ENCODE measurements at places on chromosomes 3 and 15. TPM values are rescaled to one million over a fixed set of nuclear protein-coding genes. Genes with fewer than 3 reads are reported as not detected.

TJP1 gene
- 17.4 TPM for polyA plus RNA-seq

EBLN2 gene
- not detected for polyA plus RNA-seq

CNTN6 gene
- 0.64 TPM for polyA plus RNA-seq

MEGF11 gene
- not detected for polyA plus RNA-seq

DNA sequence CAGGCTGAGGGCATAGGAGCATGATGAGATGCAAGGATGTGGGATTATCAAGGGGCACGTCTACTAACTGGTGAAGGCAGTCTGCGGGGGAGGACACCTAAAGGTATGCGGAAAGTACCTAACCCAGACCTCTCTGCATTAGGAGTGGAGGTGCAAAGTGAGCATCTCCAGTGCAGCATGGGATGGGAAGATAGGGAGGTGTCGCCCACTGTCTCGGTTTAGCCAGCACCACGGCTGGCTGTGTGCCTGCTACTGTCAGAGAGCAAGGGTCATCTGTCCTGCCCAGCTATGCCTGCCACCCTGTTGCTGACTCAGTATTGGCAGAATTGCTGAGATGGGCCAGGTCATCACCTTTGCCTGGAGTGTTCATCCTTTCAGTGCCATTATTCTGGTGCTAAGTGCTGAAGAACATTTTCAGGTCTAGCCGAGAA, 40.1 kb downstream of the OXNAD1 start:
- H3K27ac ChIP-seq, result no peak overlapping the region
- no peaks in the 10 kb centered on the region for H3K27me3 ChIP-seq
- H3K4me1 ChIP-seq, result no peaks in the 10 kb centered on the region
- H3K36me3 ChIP-seq, result no peaks in the 10 kb centered on the region

DNA sequence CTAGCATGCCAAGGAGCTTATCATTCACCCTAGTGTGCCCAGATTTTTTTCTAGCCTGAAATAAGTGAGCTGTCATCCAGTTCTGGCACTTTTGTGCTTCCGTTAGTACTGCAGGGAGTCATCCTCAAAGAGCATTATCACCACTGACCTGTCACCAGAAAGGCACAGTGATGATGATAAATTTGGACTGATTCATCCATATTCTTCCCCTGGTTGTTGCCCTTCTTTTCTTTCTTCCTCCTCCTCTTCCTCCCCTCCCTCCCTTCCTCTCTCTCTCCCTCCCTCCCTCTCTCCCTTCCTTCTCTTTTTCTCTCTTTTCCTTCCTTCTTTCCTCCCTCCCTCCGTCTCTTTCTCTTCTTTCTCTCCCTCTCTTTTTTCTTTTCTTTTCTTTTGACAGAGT, 21.3 kb downstream of the SLC35G2 start:
- no peak overlapping the region for H3K27ac ChIP-seq
- peaks cover 5% of the 10 kb centered on the region for H3K4me1 ChIP-seq
- H3K4me3 ChIP-seq, result no peak overlapping the region
- DNase-seq, result no peak
- H3K27me3 ChIP-seq, result no peaks in the 10 kb centered on the region
- H3K36me3 ChIP-seq, result peaks cover under 1% of the 10 kb centered on the region

- no peak for DNase-seq
- peaks cover 5% of the 10 kb centered on the region for H3K4me1 ChIP-seq
- peak overlapping the region; percentile 28 for H3K27ac ChIP-seq
- no peak overlapping the region for H3K4me3 ChIP-seq
- no peaks in the 10 kb centered on the region for H3K27me3 ChIP-seq
These were observed 44.9 kb upstream of the ZNF385D start for GRCh38 chr3:21795921-21796320.

GRCh38 chr3:30469133-30469532, 137.3 kb upstream of the TGFBR2 start:
- H3K27me3 ChIP-seq, result no peaks in the 10 kb centered on the region
- no peaks in the 10 kb centered on the region for H3K36me3 ChIP-seq
- H3K4me3 ChIP-seq, result no peak overlapping the region
- no peak overlapping the region for H3K27ac ChIP-seq
- no peak for DNase-seq

GRCh38 chr3:43171748-43172147, 65.9 kb upstream of the POMGNT2 start:
- H3K4me1 ChIP-seq, result no peaks in the 10 kb centered on the region
- no peaks in the 10 kb centered on the region for H3K36me3 ChIP-seq
- DNase-seq, result no peak
- H3K27ac ChIP-seq, result no peak overlapping the region
- no peaks in the 10 kb centered on the region for H3K27me3 ChIP-seq

- DNase-seq, result no peak
- no peak overlapping the region for H3K4me3 ChIP-seq
- H3K27me3 ChIP-seq, result no peaks in the 10 kb centered on the region
- H3K27ac ChIP-seq, result no peak overlapping the region
- no peaks in the 10 kb centered on the region for H3K4me1 ChIP-seq
These were observed 216.9 kb upstream of the THBS1 start for GRCh38 chr15:39363761-39364586.

DNA sequence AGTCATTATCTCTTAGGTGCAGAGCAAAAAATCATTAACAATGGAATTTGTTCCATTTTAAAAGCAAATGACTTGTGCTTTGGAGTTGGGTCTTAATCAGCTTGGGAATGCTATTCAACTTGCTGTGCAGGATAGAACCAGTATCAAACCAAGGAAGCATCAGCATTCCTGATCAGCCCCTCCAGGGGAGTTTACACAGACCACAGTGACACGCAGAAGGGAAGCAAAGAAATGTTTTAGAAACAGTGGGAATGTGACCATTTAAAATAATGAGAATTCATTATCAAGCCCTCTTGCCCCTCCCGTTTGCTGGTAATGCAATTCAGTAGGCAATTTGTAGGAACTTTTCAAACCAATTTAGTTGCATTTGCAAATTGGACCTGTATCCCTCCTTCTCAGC, 155.1 kb downstream of the LRTM1 start:
- H3K4me3 ChIP-seq, result no peak overlapping the region
- H3K27ac ChIP-seq, result no peak overlapping the region
- H3K4me1 ChIP-seq, result no peaks in the 10 kb centered on the region
- DNase-seq, result no peak
- no peaks in the 10 kb centered on the region for H3K27me3 ChIP-seq

GRCh38 chr3:79361748-79362378, 405.9 kb downstream of the ROBO1 start:
- no peak overlapping the region for H3K27ac ChIP-seq
- no peaks in the 10 kb centered on the region for H3K27me3 ChIP-seq
- H3K4me3 ChIP-seq, result no peak overlapping the region
- no peaks in the 10 kb centered on the region for H3K36me3 ChIP-seq

GRCh38 chr3:170809975-170810357, 60.0 kb downstream of the RPL22L1 start:
- no peak overlapping the region for H3K27ac ChIP-seq
- H3K36me3 ChIP-seq, result no peaks in the 10 kb centered on the region
- DNase-seq, result no peak
- no peaks in the 10 kb centered on the region for H3K27me3 ChIP-seq
- no peak overlapping the region for H3K4me3 ChIP-seq

DNA sequence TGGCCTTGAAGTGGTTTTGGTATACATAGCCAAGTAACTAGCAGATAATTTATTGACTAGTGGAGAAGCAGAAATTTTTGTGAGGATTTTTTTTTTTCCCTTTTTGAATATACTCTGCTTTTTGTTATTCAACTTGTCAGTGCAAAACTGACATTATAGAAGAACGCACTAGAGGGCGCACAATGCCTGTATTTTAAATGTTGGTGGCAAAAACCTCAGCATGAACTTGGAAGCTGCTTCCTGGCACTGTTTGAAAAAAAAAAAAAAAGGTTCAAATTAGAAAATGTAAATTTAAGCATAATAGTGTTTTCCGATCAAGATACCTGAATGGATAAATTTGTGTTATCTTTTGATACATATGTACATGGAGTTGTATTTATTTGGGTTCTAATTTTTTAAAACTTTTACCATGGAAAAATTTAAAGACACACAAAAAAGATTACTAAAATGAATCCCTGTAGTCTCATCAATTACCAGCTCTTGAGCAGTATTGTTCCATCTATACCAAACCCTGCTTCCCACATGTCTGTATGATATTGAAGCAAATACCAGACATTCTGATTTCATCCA, 56.0 kb downstream of the SLC25A26 start:
- H3K4me1 ChIP-seq, result no peaks in the 10 kb centered on the region
- H3K36me3 ChIP-seq, result no peaks in the 10 kb centered on the region
- no peak overlapping the region for H3K4me3 ChIP-seq
- no peak for DNase-seq
- H3K27ac ChIP-seq, result no peak overlapping the region
- H3K27me3 ChIP-seq, result no peaks in the 10 kb centered on the region

DNA sequence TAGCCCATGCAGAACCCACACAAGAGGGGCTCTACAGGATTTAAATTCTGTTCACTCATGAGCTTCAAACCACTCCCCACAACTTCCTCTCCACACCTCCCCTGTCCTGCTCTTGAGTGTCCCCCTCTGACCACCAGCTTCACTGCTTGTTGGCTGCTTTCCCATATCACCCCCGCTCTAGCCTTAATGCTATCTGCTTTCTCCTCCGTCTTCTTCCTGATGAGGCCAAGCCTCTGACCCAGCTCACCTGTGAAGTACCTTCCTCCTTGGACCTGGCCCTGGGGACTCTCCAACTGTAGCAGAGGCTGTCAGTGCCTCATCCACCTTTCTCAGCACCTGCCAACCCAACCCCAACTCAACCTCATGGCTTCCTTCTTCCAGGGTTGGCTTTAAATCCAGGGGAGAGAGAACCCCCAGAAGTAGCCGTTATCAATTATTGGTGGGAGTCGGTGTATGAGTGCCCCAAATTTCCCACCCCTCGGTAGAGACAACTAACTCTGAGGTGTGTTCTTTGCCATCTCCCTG, 174.8 kb downstream of the MINAR1 start:
- H3K36me3 ChIP-seq, result no peaks in the 10 kb centered on the region
- no peak overlapping the region for H3K27ac ChIP-seq
- H3K4me3 ChIP-seq, result no peak overlapping the region

DNA sequence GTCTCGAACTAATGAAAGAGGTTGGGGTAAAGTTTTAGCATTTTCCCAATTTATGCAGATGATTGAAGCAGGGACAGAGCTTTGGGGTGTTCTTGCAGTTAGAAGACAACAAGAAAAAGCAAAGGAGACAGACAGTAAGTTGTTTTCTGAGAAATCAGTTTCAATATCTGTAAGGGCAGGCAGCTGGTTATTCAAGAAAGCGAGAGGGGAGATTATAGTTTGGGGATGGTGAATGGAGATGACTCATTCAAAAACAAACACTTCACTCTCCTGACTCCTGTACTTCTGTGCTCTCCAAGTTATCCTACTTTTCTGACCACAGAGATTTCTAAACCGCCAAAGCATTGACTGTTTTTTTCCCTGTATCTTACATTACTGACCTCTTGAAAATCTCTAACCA, 352.0 kb downstream of the GAP43 start:
- H3K4me1 ChIP-seq, result no peaks in the 10 kb centered on the region
- H3K4me3 ChIP-seq, result no peak overlapping the region
- H3K27ac ChIP-seq, result no peak overlapping the region
- H3K27me3 ChIP-seq, result no peaks in the 10 kb centered on the region
- H3K36me3 ChIP-seq, result no peaks in the 10 kb centered on the region
- DNase-seq, result no peak

- no peaks in the 10 kb centered on the region for H3K27me3 ChIP-seq
- no peak overlapping the region for H3K4me3 ChIP-seq
- H3K27ac ChIP-seq, result no peak overlapping the region
- DNase-seq, result no peak
These were observed 300.2 kb upstream of the GPR149 start for GRCh38 chr3:154730186-154730585.

- no peak overlapping the region for H3K4me3 ChIP-seq
- no peaks in the 10 kb centered on the region for H3K27me3 ChIP-seq
- peak overlapping the region; percentile 96 for H3K27ac ChIP-seq
- DNase-seq, result peak; percentile 55
- H3K4me1 ChIP-seq, result peaks cover 15% of the 10 kb centered on the region
These were observed 2.6 kb upstream of the MAP4 start for GRCh38 chr3:48018841-48019240.

DNA sequence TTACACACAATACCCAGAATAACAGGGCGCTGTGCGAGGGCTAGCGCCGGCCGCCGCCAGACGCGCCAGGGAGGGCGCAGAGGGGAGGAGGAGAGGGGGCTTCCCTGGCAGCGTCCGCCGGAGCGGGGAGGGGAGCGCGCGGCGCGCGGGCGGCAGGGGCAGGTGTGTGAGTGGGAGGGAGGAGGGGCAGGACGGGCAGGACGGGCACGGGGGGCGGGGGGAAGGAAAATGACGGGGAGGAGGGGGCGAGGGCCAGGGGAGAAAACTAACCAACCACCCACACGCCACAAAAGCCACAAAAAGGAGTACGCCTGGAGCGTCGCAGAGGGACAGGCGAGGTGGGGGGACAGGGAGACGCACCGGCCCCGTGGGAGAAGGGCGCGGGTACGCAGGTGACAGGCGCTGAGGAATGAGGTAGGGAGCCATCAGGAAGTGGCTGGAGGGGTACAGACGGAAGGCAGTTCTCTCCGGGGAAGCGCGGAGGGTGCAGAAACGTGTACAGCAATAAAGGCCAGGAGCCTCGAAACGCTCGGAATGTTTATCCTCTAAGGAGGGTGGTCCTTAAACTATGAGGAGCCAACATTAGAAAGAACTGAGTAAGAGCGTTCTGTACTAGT, 610 bp upstream of the SATB1 start:
- H3K36me3 ChIP-seq, result no peaks in the 10 kb centered on the region
- peaks cover 2% of the 10 kb centered on the region for H3K4me1 ChIP-seq
- DNase-seq, result peak; percentile 48

DNA sequence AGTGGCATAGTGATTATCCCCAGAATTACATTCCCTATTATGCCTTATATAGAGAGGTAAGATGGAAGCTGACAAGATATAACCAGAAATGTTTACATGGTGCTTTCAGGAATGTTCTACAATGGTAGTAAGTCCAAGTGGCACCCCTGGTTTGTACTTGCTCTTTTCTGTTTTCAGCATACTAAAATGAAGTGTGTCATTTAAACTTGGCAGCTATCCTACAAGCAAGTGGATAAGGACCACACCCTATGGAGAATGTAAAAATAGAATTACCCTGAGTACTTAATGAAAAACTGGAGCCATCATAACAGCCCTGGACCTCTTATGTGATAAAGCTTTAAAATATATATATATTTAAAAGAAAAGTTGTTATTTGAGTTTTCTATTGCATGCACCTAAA, 1012.7 kb upstream of the CADM2 start:
- H3K4me3 ChIP-seq, result no peak overlapping the region
- H3K27ac ChIP-seq, result no peak overlapping the region
- no peaks in the 10 kb centered on the region for H3K4me1 ChIP-seq
- no peaks in the 10 kb centered on the region for H3K27me3 ChIP-seq
- DNase-seq, result no peak

DNA sequence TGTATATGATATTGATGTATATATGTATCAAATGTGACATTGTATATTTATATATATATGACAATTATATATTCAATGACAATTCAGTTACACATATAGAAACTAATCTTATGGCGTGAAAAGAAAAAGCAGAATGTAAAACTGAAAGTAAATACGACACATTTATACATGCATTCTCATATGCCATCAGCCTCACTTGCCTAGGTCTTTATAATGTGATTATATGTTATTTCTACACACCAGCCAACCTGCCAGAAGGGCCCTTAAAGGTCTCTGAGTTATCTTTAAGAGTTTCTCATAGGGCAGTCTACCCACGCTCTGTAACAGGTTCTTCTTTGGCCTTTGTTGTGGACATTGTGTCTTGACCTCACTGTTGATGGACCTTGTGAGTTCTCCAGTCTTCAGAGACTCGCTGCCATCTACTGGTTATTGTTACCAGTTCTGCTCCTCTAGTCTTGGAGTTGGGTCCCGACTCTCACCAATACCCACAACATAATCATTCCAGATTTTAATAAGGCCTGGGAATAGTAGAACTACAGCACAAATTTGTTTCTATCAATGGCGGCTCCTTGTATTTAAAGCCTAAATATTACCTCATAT, 371.5 kb upstream of the GOLIM4 start:
- H3K36me3 ChIP-seq, result no peaks in the 10 kb centered on the region
- H3K27me3 ChIP-seq, result no peaks in the 10 kb centered on the region
- no peaks in the 10 kb centered on the region for H3K4me1 ChIP-seq
- DNase-seq, result no peak
